Neural crest cell (in vitro differentiated cells): ENCODE measurements at places on chromosomes 7 and 10.
A peak's percentile ranks its signal among the peaks of the same experiment; 100 is the strongest.

DNA sequence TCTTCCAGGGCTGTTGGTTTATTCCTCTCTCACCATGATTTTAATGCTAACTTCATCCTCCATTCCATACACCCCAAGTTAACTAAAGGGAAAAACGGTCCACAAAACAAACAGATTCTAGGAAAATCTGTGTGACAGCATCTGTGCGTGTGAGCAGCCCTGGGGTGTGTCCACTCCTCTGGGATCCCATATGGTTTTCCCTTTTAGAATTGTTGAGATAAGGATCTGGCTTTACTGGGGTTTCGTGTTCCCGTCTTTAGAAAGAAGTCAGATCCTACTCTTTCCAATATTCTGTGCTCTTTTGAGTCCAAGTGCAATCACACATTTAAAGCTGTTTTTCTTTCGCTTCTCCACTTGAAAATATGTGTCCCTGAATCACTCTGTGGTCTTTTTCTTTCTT is 257.1 kb downstream of the KLF6 start:
- no peak overlapping the region for H3K4me3 ChIP-seq
- H3K36me3 ChIP-seq = no peaks in the 10 kb centered on the region
- H3K27ac ChIP-seq = no peak overlapping the region
- no peaks in the 10 kb centered on the region for H3K27me3 ChIP-seq

- H3K4me1 ChIP-seq = peaks cover 23% of the 10 kb centered on the region
- peaks cover 3% of the 10 kb centered on the region for H3K27me3 ChIP-seq
- H3K27ac ChIP-seq = no peak overlapping the region
- no peak overlapping the region for H3K4me3 ChIP-seq
- no peaks in the 10 kb centered on the region for H3K36me3 ChIP-seq
Observed at GRCh38 chr10:123512901-123513775, 153.0 kb upstream of the GPR26 start.

DNA sequence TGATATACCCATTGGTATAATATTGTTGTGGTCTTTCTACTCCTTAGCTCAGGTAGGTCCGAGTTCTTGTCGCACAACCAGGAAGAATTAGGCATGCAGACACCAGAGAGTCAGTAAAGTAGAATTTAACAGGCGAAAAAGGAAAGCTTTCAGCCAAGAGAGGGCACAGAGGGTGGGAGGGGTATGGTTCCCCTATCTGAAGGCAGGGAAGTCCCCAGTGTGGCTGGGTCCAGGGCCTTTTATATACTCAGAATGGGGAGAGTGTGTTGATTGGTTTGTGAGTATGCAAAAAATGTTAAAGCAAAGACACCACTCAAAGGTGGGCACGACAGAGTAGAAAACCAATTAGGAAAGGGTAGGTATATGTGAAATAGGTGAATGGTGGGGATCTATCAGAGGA is 53.9 kb downstream of the IMMP2L start:
- H3K4me1 ChIP-seq = no peaks in the 10 kb centered on the region
- no peak overlapping the region for H3K4me3 ChIP-seq
- H3K36me3 ChIP-seq = peaks cover 7% of the 10 kb centered on the region
- H3K27ac ChIP-seq = no peak overlapping the region
- no peaks in the 10 kb centered on the region for H3K27me3 ChIP-seq

- H3K36me3 ChIP-seq = no peaks in the 10 kb centered on the region
- no peak overlapping the region for H3K27ac ChIP-seq
- DNase-seq = no peak
Observed at GRCh38 chr10:49404321-49404878, 8.5 kb upstream of the DRGX start.

DNA sequence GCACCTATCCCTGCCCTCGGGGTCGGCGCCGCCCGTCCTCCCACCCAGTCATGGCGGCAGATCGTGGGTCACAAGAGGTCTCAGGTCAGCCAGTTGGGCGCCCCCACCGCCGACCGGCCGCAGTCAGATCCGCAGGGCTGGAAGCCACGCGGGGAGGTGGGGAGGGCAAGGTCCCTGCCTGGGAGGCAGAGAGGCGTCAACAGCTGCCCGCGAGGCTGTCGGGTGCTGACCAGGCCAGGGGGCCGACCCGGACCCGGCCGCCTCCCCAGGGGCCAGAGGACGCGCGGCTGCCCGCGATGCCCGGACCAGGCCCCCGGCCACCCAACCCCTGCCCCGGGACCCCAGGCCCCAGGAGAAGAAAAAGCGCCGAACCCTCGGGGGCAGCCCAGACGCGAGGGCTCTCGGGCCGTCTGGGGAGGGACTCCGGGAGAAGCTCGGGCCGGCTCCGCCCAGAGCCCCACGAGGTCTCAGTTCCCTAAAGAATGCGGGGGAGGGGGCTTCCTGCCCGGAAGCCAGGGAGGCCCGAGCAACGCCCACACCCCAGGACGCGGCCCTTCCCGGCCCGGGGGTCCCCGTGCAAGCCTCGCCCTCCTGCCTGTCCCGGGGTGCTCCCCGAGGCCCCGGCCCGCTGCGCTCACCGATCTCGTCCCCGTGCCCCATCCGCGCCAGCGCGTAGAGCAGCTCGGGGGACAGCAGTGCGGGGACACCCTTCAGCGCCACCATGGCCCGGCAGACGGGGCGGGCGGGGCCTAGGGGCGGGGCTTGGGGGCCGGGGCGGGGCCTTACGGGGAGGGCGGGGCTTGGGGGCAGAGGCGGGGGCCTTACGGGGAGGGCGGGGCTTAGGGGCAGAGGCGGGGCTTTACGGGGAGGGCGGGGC is at the start of gene FUOM:
TSS of gene FUOM (minus strand) at position 735 of the 877 bp plus-strand sequence. CDS start at position 723, 12 bp downstream.
- DNase-seq = peak; percentile 61
- H3K27me3 ChIP-seq = no peaks in the 10 kb centered on the region
- H3K36me3 ChIP-seq = peaks cover 10% of the 10 kb centered on the region

- H3K4me1 ChIP-seq = no peaks in the 10 kb centered on the region
- H3K36me3 ChIP-seq = no peaks in the 10 kb centered on the region
- H3K27me3 ChIP-seq = no peaks in the 10 kb centered on the region
- no peak for DNase-seq
- no peak overlapping the region for H3K4me3 ChIP-seq
Observed at GRCh38 chr7:94482796-94483195, 26.8 kb upstream of the CASD1 start.

DNA sequence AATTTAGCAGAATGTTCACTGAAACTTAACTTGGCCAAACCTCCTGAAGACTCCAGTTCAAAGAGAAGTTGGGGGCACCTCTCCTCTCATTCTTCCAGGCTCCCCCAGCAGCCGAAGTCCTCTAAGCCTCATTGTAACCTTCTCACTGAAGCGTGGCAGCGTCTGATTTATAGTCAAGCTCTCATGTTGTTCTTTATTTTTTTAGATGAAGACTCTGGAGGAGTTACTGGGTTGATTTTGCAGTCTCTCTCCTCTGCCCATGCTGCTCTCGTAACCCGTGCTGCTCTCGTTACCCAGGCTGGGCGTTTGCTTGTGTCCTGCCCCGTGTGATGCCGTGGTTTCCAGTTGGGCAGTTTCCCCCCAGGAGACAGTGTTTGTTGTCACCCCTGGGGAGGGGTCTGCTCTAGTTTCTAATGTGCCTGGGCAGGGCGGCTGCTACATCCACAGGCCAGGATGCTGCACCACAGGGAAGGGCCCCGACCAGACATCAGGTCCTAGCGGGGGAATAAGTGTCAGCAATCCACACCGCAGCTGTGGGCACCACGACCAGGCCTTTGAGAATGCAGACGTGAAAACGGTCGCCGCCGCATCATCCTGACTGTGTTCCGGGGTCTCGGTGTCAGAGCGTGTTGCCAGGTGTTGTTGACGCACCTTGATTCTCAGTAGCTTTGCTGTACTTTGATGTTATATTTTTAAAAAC is 65.2 kb downstream of the WDR37 start:
- H3K4me3 ChIP-seq = no peak overlapping the region
- no peaks in the 10 kb centered on the region for H3K27me3 ChIP-seq
- no peak for DNase-seq
- peaks cover 24% of the 10 kb centered on the region for H3K36me3 ChIP-seq

GRCh38 chr7:148944935-148945934 is 61.1 kb upstream of the EZH2 start:
- H3K36me3 ChIP-seq = no peaks in the 10 kb centered on the region
- peaks cover 3% of the 10 kb centered on the region for H3K27me3 ChIP-seq
- DNase-seq = no peak
- peaks cover 14% of the 10 kb centered on the region for H3K4me1 ChIP-seq
- no peak overlapping the region for H3K4me3 ChIP-seq
- H3K27ac ChIP-seq = no peak overlapping the region

DNA sequence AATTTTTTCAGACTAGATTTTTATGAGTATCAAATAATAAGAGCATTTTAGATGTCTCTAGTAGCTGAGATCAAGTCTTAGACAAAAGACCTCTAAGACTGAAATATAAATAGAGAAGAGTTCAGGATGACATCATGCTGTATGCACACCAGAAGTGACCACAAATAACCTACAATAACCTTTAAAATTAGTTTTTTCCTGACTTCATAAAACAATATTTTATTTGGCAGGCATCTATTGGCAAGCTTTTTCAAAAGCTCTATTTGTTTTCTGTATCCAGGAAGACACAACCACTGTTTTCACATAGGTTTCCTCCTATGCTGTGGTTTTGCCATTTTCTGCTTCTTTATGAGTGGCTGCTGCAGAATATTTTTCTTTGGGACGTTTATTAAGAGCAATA is 359.1 kb downstream of the CRPPA start:
- DNase-seq = no peak
- H3K27ac ChIP-seq = no peak overlapping the region
- no peaks in the 10 kb centered on the region for H3K27me3 ChIP-seq

DNA sequence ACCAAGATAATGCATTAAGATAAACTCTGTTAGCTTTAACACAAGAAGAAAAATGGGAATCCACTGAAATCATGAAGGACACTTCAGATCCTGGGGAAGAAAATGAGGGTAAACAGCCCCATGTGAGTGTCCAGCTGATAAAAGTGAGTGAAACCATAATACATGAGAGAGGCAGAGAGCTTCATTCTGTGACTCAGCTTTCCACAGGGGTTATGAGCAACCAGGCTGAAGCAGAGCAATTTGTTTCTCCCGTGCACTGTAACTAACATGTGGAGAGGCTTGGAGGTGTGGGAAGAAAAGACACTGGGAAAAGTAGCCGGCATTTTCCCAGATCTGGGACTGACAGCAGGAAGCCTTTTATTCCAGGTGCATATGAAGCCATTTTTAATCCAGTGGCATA is 971.7 kb downstream of the ANKRD7 start:
- no peaks in the 10 kb centered on the region for H3K36me3 ChIP-seq
- H3K4me3 ChIP-seq = no peak overlapping the region
- H3K27me3 ChIP-seq = peaks cover 4% of the 10 kb centered on the region
- H3K27ac ChIP-seq = no peak overlapping the region
- DNase-seq = no peak

DNA sequence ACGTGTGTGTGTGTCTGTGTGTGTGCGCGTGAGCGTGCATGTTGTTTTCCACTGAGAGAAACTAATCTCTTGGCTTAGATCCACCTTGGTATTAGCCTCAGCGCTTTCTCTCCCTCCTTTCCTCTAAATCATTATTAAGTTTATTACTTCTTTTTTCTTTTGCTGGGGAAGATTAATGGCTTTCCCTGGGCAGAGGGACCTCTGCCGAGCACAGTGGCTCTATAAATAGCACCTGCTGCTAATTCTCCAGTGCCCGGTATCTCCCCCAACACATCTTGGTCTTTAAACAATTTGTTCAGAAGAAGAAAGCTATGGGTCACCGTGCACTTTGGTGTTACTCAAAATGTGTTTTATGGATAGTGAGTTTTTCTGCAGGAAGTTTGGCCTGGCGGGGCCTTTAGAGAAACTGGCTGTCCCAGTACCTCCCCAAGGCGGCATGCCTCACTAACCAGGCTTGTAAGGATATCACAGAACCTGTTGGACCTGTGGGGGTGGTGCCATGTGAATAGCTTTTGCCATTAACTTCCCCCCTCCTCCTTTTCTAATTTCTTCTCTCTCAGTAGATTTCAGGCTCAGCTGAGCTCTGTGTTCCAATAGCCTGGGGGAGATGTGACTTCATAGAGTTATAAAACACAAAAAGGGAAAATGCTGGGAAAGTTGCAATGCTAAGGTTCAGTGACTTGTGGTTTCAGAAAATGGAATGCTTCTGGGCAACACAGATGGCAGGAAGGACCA is 70.1 kb upstream of the RAB11FIP2 start:
- H3K27ac ChIP-seq = no peak overlapping the region
- H3K36me3 ChIP-seq = no peaks in the 10 kb centered on the region

- H3K4me3 ChIP-seq = no peak overlapping the region
- H3K36me3 ChIP-seq = peaks cover 6% of the 10 kb centered on the region
- no peaks in the 10 kb centered on the region for H3K4me1 ChIP-seq
- DNase-seq = no peak
- no peak overlapping the region for H3K27ac ChIP-seq
Observed at GRCh38 chr10:72808001-72808400, 85.5 kb upstream of the OIT3 start.

GRCh38 chr10:80290474-80291220 is 1.2 kb upstream of the MAT1A start:
- DNase-seq = no peak
- no peak overlapping the region for H3K27ac ChIP-seq
- H3K4me3 ChIP-seq = no peak overlapping the region
- H3K4me1 ChIP-seq = peaks cover 16% of the 10 kb centered on the region
- peaks cover 2% of the 10 kb centered on the region for H3K27me3 ChIP-seq

GRCh38 chr10:75287697-75288096 is 51.9 kb upstream of the COMTD1 start:
- H3K27me3 ChIP-seq = no peaks in the 10 kb centered on the region
- H3K36me3 ChIP-seq = no peaks in the 10 kb centered on the region
- H3K27ac ChIP-seq = no peak overlapping the region
- no peak overlapping the region for H3K4me3 ChIP-seq
- H3K4me1 ChIP-seq = peaks cover 28% of the 10 kb centered on the region
- DNase-seq = no peak

- no peak for DNase-seq
- no peak overlapping the region for H3K4me3 ChIP-seq
- H3K4me1 ChIP-seq = no peaks in the 10 kb centered on the region
- peaks cover 24% of the 10 kb centered on the region for H3K27me3 ChIP-seq
- no peak overlapping the region for H3K27ac ChIP-seq
Observed at GRCh38 chr7:122260336-122260735, 44.2 kb downstream of the FEZF1 start.

DNA sequence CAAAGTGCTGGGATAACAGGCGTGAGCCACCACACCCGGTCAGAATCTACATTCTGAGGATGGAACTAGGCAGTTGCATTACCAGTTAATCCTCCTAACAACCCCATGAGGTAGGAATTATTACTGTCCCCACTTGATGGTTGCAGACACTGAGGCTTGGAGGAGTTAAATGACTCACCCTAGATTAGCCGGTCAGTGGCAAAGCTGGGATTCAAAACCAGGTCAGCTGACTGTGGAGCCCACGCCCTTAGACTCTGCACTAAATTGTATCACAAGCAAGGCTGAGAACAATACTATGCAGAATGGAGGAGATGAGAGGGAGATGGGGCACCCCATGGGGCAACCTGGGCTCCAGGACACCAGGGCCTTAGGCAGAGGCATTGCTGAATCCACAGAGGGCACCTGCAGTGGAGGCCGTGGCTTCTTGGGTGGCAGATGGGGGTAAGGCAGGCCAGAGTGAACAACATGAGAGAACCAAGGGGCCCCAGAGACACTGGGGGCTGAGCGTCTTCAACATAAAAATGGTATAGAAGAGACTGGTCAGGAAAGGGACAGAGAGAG is 723.4 kb downstream of the PARD3 start:
- DNase-seq = no peak
- peak overlapping the region; percentile 24 for H3K27ac ChIP-seq

- no peaks in the 10 kb centered on the region for H3K27me3 ChIP-seq
- no peaks in the 10 kb centered on the region for H3K36me3 ChIP-seq
- no peak overlapping the region for H3K4me3 ChIP-seq
- H3K4me1 ChIP-seq = peaks cover 19% of the 10 kb centered on the region
- DNase-seq = no peak
- no peak overlapping the region for H3K27ac ChIP-seq
Observed at GRCh38 chr10:125629758-125630376, 53.1 kb downstream of the TEX36 start.
